ENCODE measurements at places on chromosomes 5 and 9. TPM values are rescaled to one million over a fixed set of nuclear protein-coding genes. Genes with fewer than 3 reads are reported as not detected.

DNAJA1 gene
- total RNA-seq, result 206 TPM

ARSI gene
- 26.6 TPM for total RNA-seq

CCNI2 gene
- total RNA-seq, result not detected

PKD2L2 gene
- total RNA-seq, result 0.07 TPM

MSX2 gene
- 4.6 TPM for total RNA-seq

TNFSF8 gene
- not detected for total RNA-seq
